ENCODE measurements at places on chromosomes 6 and 20.

DNA sequence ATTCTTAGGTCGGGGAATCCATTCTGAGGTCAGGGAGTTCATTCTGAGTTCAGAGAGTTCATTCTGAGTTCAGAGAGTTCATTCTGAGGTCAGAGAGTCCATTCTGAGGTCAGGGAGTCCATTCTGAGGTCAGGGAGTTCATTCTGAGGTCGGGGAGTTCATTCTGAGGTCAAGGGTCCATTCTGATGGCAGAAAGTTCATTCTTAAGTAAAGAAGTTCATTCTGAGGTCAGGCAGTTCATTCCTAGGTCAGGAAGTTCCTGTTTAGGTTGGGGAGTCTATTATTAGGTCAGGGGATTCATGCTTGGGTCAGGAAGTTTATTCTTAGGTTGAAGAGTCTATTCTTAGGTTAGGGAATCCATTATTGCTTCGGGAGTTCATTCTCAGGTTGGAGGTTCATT is 16.5 kb upstream of the NXT1 start:
- DNase-seq = no peak

- DNase-seq = no peak
Observed at GRCh38 chr20:13638162-13638495, 603 bp downstream of the TASP1 start.

GRCh38 chr20:63873477-63873971 is 8.5 kb downstream of the TPD52L2 start:
- no peak for DNase-seq

DNA sequence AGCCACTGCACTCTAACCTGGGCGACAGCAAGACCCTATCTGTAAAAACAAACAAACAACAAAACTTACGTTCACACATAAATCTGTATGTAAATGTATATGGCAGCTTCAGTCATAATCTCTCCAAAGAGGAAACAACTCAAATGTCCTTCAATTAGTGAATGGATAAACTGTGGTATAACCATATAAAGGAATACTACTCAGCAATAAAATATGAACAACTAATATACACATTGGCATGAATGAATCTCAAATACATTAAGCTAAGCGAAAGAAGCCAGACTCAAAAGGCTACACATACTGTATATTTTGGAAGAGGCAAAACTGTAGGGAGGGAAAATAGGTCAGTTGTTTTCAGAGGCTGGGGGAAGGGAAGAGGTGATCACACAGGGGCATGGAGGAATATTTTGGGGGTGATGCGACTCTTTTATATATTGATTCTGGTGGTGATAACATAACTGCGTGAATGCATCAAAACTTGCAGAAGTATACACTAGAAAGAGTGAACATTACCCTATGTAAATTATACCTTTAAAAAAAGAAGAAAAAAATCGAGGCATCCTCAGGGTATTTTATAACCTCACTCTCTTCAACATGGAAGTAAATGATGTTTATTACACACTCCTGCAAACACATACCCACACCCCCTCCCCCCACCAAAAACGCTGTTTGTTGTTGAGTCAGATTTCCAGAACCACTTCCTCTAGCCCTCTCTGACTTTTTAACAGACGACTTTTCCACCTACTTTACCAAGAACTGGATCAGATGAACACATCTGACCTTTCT is 115.2 kb upstream of the RNF24 start:
- no peak for DNase-seq

- DNase-seq = no peak
Observed at GRCh38 chr20:38152621-38153221, 12.3 kb downstream of the TGM2 start.

- DNase-seq = no peak
Observed at GRCh38 chr6:150145830-150146229, 3.0 kb downstream of the PPP1R14C start.

GRCh38 chr6:79818471-79818870 is 128.9 kb downstream of the ELOVL4 start:
- DNase-seq = no peak

- DNase-seq = no peak
Observed at GRCh38 chr20:62088258-62089127, 22.8 kb upstream of the TAF4 start.

- no peak for DNase-seq
Observed at GRCh38 chr20:56573986-56574385, 40.9 kb downstream of the FAM209B start.

DNA sequence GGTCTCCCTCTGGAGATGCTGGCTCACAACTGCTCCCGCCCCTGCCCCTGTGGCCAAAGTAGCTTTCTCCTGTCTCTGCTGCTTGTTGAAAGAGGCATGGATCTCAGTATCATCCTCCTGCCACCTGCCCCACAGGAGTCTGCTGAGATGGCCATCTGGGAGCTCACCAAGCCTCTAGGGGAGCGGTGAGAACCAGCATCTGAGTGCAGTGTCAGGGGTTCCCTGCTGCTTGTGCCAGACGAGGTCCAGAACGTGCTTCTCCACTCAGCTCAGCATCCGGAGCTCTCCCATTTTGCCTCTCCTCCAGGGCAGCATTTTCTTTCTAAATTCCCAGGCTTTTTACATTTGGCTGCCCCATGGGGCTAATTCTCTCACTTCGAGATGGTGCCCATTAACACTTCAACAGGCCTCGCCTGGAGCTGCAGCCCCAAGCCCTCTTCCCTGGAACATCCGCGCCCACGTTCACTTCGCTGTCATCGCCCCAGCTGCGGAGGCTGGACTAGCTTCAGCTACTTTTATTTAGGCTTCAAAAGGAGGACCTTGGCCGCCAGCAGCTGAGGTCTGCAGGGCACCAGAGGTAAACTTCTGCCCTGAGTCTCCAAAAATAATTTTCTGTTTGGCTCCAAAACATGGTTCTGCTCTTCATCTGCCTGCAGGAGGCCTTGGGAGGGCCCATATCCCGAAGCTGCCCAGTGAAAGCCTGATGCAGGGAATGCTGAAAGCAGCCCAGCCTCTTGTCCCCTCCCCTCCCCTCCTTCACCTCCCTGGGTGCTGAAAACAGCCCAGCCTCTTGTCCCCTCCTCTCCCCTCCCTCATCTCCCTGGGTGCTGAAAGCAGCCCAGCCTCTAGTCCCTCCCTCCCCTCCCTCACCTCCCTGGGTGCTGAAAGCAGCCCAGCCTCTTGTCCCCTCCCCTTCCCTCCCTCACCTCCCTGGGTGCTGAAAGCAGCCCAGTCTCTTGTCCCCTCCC is 25.2 kb upstream of the MLN start:
- DNase-seq = no peak

GRCh38 chr20:40565001-40565681 is 123.9 kb downstream of the MAFB start:
- no peak for DNase-seq

GRCh38 chr6:109379711-109380110 is 2.6 kb downstream of the CD164 start:
- no peak for DNase-seq

DNA sequence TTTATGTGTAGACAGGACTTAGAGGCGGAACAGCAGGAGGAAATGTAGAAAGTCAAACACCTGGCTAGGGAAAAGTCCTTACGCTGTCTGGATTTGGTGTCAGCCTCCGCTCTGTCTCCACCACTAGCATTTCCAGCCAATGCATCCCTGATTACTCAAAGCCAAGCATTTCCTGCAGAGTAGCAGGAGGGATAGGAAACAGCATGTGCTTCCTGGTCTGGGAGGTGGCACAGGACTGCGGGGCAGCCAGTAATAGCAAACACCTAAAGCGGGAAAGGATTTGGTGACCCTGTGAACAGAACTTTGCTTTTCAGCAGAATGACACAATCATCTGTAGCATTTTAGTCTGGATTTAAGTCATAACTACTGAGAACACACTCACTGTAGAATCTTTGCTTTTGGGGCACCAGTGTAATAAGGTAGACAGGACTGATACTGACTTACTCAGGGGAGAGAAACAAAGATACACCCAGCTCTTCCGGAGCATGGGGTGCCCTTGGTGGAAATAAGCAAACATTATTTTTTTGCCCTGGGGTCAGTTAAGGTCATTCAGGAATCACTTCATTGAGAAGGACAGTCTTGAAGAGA is 133.3 kb upstream of the AHI1 start:
- no peak for DNase-seq

DNA sequence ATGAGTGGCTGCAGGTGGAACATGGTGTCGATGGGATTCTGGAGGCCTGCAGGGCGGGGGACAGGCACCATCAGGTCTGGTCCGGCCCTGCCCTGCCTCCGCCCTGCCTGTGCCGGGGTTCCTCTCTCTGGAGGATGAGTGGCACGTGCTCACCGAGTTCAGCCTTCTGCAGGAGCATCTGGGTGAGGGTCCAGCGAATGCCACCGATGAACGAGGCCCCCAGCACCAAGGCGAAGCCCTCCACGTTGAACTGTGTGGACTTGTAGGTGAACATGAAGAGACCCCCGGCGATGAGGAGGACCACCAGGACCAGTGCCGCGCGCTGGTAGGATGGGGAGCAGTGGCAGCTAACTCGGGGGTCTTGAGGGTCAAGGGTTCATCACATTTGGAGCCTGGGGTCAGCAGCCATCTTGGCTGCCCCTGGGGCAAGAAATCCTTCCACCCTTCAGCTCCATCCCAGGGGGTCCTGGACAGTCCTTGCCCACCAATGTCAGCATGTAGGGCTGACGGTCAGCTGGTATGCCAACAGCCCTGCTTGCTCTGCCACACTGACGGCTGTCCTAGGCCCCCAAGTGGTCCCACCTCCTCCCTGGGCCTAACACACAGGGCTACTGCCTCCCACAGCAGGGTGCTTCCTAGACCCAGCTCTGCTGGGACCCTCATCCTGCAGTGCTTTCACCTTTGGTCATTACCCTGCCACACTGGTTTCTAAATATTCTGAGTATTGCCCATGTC is 46.8 kb upstream of the CDH22 start:
- no peak for DNase-seq

DNA sequence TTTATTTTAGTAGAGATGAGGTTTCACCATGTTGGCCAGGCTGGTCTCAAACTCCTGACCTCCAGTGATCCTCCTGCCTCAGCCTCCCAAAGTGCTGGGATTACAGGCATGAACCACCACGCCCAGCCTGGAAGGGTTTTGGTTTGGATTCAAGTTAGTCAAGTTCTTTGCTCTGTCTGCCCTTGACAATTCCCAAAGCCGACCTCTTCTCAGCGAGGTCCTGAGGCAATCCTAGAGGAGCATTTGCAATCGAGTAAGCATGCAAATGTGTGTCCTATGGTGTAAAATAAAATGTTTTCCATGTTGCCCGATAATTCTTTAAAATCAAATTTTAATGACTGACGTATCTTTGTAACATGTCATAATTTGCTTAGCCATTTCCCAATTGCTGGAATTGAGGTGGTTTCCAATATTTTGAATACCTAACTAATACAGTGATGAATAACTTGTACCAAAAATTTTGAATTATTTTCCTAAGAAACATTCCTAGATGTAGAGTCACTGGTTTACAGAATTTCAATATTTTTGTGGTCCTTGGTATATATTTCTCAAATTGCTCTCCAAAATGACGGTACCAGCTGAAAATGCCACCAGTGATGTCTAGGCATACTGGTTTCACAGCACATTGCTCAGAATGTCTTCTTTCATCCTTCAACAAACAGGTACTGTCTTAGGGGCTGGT is 38.7 kb downstream of the GTF2H5 start:
- DNase-seq = no peak

- no peak for DNase-seq
Observed at GRCh38 chr20:45857882-45858216, 435 bp downstream of the ZSWIM3 start.

DNA sequence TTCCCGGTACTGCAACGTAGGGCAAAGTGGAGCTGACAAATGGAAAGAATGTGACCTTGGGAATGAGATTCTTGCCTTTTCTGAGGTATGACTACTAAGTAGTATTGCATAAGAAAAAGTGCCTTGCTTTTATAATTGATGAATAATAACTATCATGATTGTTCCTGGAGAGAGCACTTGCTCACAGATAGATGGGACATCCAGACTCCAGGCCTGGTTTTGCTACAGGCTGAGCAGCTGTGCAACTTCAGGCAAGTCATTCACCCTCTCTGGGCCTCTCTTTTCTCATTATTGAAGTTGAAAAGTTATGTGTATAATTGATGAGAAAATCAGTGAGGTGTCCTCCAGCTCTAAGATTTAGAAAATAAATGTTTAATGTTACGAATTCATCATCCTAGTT is 53.6 kb upstream of the MBOAT1 start:
- no peak for DNase-seq

GRCh38 chr20:61560361-61560853 is 308.3 kb downstream of the CDH4 start:
- no peak for DNase-seq

DNA sequence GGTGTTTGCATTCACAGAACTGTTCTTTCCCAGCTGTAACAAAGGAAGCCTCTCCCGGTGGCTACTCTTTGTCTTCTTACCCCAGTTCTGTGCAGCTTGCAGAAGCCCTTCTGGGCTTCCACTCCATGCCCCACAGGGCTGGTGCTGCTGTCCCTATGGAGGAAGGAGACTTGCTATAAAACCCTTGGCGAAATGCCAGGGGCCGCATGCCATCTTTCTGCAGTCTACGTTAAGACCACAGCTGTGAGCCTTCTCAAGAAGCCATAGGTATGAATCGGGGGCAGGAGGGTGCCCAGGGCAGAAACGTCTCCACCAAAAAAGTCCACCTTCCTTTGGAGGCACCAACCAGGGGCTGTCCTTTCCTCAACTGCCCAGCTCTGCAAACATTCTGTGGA is 60.7 kb downstream of the PRND start:
- no peak for DNase-seq

GRCh38 chr6:158121335-158121734 is 46.7 kb downstream of the SERAC1 start:
- no peak for DNase-seq

DNA sequence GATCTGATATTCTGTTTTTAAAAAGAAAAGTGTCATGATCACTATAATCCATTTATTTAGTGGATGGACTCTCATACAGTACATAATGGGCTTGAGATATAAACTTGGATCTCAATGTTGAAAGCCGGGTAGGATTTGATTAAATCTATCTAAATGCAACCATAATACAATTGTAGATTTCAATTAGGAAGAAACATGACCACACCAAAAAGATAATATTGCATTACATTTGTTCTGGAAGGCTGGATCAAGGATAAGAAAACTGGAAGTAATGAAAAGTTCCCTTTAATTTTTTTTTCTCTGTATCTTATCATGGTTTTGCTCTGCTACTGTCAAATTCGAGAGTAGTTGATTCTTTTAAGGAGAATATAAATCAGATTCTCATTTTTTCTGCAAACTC is 51.3 kb upstream of the UFL1 start:
- no peak for DNase-seq

GRCh38 chr6:38720295-38720694 is 5.2 kb downstream of the DNAH8 start:
- no peak for DNase-seq

DNA sequence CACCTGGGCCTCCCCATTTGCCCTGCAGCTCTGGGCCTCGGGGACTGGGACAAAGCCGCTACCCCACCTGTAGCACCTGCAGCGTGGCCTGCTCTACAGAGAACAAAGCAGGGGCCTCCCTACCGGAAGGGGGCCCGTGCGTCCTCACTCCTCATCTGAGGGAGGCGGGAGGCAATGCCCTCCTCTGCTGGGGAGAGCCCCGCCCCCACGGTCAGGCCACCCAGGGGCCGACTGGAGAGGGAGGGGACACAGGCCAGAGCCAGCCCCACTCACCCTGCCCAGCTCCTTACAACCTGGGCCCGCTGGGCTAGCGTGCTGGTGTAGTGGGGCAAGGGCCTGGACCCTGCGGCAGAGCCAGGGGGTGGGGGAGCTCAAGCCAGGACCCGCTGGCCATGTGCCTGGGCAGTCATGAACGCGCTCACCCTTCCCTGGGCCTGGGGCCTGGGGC is 8.0 kb downstream of the LAMA5 start:
- DNase-seq = no peak
